Placental epithelial cell (primary cell): ENCODE measurements at places on chromosomes 6 and 20. TPM values are rescaled to one million over a fixed set of nuclear protein-coding genes. Genes with fewer than 3 reads are reported as not detected.

Gene PAX1
- total RNA-seq, result not detected in 2 replicates

Gene THEMIS
- total RNA-seq, result 0.11 TPM in 1 of 2 replicates, not detected in the other

Gene OR10C1
- total RNA-seq, result not detected in 2 replicates

Gene GPLD1
- 0.33 and 0.39 TPM in 2 replicates for total RNA-seq

Gene SAMD3
- total RNA-seq, result under 0.01 TPM in 1 of 2 replicates, not detected in the other

Gene COL12A1
- total RNA-seq, result 301 and 1,002 TPM in 2 replicates

Gene GSTA1
- total RNA-seq, result not detected in 2 replicates

Gene SIRPD
- not detected in 2 replicates for total RNA-seq

Gene ULBP2
- total RNA-seq, result 1.6 and 5.1 TPM in 2 replicates

Gene PRELID3B
- 36.9 and 50.6 TPM in 2 replicates for total RNA-seq

Gene CLVS2
- 0.54 and 1.6 TPM in 2 replicates for total RNA-seq

Gene SLC22A2
- total RNA-seq, result 0.11 and 0.39 TPM in 2 replicates

Gene ECT2L
- total RNA-seq, result 0.39 TPM in 1 of 2 replicates, not detected in the other

Gene POPDC3
- under 0.01 TPM in 1 of 2 replicates, not detected in the other for total RNA-seq

Gene LSM14B
- 26.3 and 31.8 TPM in 2 replicates for total RNA-seq

Gene TUBB2B
- total RNA-seq, result 0.39 and 9.7 TPM in 2 replicates

Gene SUMO4
- total RNA-seq, result 2.7 and 4.7 TPM in 2 replicates

Gene HSPA12B
- total RNA-seq, result under 0.01 and 0.22 TPM in 2 replicates

Gene MRAP2
- total RNA-seq, result 0.39 TPM in 1 of 2 replicates, not detected in the other

Gene COL19A1
- under 0.01 and 0.11 TPM in 2 replicates for total RNA-seq

Gene PRICKLE4
- total RNA-seq, result 0.65 and 5.5 TPM in 2 replicates

Gene LIN28B
- under 0.01 TPM in 2 replicates for total RNA-seq

Gene UBE2C
- 3.9 and 16.9 TPM in 2 replicates for total RNA-seq

Gene NHSL1
- 0.79 and 3.0 TPM in 2 replicates for total RNA-seq

Gene LY6G6F
- not detected in 2 replicates for total RNA-seq

Gene EPPIN
- total RNA-seq, result 0.11 TPM in 1 of 2 replicates, not detected in the other

Gene PRKN
- 0.22 and 2.7 TPM in 2 replicates for total RNA-seq

Gene SPDEF
- not detected in 2 replicates for total RNA-seq

Gene NFYA
- 14.2 and 23.6 TPM in 2 replicates for total RNA-seq

Gene ZNF165
- 1.6 and 2.2 TPM in 2 replicates for total RNA-seq

Gene RSPH4A
- under 0.01 and 0.22 TPM in 2 replicates for total RNA-seq

Gene GRM1
- under 0.01 TPM in 2 replicates for total RNA-seq

Gene DZANK1
- 1.6 and 1.8 TPM in 2 replicates for total RNA-seq
